ENCODE measurements at places on chromosomes 1 and 21.

DNA sequence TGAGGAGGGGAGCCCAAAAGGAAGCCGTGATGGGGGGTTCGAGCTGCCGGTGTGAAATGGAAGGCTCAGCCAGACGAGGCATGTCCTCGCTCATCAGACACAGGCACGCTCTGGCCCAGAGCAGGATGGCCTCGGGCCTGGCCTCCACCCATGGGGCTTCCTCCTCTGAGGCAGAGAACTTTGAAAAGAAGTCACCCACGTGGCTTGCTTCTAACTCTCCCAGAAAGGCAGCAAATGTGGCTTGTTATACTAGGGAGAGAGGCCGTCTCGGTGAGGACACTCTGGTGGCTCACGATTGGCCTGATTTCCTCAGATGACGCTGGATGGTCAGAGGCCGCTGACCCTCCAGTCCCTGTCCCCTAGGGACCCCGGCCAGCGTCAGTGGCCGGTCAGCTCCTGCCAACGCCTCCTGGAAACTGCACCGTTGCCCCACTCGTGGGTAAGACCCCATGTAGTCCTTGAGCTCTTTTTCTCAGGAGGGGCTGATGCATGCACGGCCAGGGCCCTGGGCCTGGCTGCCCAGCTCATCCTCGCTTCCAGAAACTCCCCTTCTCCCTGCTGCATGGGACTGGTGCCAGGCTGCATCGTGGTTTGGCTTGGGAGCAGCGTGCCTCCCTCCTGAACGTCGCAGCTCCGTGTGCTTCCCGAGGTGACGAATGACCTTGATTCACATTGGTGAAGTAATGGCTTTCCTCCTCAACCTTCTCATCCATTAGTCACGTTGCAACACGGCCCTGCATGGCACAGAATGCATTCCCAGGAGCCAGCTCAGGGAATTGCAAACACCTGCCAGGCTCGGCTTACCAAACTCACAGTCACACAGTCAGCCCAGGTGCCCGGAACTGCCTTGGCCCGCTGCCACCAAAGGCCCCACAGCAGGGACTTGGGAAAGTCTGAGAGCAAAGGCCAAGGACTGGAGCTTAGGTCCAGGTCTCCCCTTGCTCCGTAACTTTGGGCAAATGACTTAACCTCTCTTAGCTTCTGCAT lies 58.8 kb downstream of the TOMM20 start:
- DNase-seq: no peak

DNA sequence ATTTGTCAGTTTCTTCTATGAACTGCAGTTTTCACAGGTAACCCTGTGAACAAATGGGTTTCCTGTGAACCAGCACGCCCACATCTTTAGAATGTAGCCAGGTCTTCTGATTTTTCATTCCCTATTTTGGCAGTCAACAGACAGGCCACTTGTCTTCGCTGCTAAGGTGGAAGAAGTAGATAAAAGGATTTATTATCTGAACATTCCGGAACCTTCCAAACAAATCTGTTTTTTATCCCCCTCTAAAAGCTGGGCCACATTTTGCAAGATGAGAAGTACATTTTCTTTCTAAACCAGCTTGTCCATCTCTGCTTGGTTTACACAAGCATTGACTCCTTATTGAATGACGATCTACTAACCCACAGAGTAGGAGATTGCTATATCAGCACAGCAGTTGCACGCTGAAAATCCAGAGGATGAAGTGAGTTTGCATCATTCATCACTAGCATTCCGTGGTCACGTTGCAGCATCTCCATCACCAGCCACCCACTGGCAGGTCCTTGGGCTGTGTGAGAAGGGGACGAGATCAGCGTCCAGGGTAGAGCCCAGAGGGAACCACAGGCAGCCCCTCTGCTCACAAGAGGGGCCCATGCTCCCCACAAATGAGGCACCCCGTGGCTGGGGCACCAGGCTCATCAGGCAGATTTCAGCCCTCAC lies 83.5 kb downstream of the TOMM20 start:
- no peak for DNase-seq

DNA sequence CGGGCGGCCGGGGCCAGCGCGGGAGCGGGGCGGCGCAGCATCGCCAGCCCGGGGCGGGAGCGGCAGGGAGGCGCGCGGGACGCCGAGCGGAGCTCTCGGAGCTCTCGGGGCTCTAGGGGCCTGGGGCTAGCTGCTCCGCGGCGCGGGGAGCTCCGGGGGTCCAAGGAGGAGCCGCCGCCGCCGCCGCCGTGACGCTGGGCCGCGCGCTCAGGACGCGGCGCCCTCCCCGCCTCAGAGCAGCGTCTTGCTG lies 147 bp downstream of the CLSTN1 start:
- no peak for DNase-seq

DNA sequence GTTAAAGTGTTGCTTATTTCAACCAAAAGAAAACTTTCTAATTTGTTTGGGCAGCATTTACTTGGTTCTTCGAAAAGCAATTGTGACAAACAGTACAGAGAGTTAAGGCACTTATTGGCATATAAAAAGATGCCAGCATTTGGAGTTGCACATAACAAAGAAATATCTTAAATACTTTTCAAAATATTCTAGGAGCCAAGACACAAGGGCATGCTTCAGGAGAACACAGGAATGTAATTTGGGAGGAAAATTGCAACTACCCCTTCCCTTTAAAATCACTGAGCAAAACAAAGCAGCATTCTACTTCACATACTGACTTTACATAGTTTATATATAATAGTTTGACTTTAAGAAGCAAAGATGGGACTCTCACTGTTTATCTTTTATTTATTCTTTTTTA lies 4.6 kb upstream of the TIE1 start:
- DNase-seq: no peak

- no peak for DNase-seq
These were observed 78.1 kb upstream of the ZNF644 start for GRCh38 chr1:91099746-91100621.

GRCh38 chr1:11475748-11476147 lies 3.2 kb upstream of the DISP3 start:
- DNase-seq: no peak

Data from stimulated activated CD4-positive, alpha-beta T cell treated with anti-CD3 and anti-CD28 coated beads, Interleukin-12 subunit alpha, Interleukin-12 subunit beta, amount 100 ng/mL, for 48 hours (primary cell).